GF-D8 (cell line): ENCODE measurements at places on chromosomes 16 and 17.

GRCh38 chr16:70696952-70697593 lies 11.2 kb upstream of the MTSS2 start:
- peak; percentile 72 for DNase-seq

GRCh38 chr16:30000735-30001631 lies 4.9 kb downstream of the INO80E start:
- no peak for DNase-seq

GRCh38 chr17:10777131-10777807 lies 26.6 kb downstream of the TMEM238L start:
- DNase-seq: no peak

- DNase-seq: no peak
Measured at GRCh38 chr16:69701452-69701851, 24.9 kb downstream of the NQO1 start.

DNA sequence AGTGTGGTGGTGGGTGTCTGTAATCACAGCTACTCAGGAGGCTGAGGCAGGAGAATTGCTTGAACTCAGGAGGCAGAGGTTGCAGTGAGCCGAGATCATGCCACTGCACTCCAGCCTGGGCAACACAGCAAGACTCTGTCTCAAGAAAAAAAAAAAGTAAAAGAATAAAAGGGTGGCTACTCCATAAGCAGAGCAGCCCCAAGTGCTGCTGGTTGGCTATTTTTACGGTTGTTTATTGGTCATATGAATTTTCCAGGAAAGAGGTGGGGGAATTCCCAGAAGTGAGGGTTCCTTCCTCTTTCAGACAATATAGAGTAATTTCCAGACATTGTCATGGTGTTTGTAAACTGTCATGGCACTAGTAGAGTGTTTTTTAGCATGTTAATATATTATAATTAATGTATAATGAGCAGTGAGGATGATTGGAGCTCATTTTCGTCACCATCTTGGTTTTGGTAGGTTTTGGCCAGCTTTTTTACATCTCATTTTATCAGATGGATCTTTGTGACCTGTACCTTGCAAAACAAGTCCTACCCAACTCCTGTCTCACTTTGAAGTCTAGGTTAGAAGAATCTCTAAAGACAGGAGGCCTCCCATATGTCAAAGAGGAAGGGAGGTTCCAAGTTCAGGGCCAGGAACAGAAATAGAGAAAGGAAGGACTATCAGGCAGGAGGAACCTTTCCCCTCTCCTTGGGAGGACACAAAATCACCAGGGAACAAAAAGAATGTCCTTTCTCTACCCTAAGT lies 39.1 kb downstream of the HOXB1 start:
- peak; percentile 58 for DNase-seq

- DNase-seq: no peak
Measured at GRCh38 chr17:80456465-80457235, 19.8 kb downstream of the NPTX1 start.

DNA sequence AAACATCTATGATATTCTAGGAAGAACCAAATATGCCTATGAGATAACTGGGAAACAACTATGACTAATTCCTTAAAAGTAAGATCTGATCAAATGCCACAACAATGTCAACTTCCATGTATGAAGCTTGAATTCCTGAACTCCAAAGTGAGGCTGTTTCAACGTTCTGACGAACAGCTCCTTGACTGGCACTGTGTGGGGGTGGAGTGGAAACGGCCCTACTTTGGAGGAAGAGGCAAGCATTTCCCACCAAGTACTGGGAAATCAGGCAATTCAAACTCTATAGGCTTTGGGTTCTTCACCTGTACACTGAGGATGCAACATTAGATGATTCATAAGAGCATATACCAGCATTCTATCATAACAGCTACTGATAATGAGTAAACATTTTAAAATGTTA lies 187.2 kb downstream of the CDK5R1 start:
- DNase-seq: no peak

DNA sequence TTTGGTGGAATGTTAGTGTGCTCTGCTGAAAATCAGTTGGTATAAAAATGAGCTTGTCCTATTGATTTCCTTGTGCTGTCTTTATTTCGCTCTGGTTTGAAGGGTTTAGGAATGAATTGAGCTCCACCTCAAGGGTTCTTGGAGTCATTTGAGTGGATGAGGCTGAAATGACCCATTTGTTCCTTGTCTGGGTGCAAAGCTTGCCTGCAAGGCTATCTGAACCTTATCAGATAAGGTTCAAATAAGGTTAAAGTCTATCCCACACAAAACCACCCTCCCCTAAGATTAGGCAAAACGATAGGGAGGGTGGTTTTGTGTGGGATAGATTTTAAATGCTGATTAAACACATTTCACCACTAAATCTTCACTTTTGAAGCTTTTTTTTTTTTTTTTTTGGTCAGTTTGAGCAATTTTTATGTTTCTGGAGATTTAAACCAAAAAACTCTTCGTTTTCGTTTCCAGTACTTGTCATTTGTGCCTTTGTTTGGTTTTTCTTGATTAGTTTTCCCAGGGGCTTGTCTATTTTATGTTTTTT lies 62.7 kb downstream of the ARHGAP44 start:
- no peak for DNase-seq

GRCh38 chr17:20063665-20064648 lies 54.8 kb downstream of the SPECC1 start:
- peak; percentile 41 for DNase-seq

- DNase-seq: no peak
Measured at GRCh38 chr17:18257268-18257981, 1.1 kb downstream of the FLII start.

- DNase-seq: no peak
Measured at GRCh38 chr16:26497896-26498295, 568.8 kb upstream of the C16orf82 start.

- no peak for DNase-seq
Measured at GRCh38 chr17:17413821-17414220, 63.0 kb upstream of the MED9 start.

DNA sequence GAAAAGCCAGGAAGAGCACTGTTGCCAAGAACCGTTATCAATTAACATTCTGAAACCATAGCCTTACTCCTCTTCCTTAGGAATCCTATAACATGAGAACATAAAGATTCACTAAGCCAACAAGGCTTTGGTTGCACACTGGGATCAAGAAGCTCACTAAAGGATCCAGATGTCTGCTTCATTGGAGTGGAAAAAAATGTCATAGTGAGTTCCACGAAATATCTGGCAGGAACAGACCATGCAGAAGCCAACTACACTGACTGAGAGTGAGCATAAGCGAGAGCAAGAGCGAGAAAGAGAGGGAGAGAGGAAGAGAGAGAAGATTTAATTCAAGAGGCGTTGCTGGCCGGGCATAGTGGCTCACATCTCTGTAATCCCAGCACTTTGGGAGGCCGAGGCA lies 13.4 kb upstream of the MEIOC start:
- no peak for DNase-seq

DNA sequence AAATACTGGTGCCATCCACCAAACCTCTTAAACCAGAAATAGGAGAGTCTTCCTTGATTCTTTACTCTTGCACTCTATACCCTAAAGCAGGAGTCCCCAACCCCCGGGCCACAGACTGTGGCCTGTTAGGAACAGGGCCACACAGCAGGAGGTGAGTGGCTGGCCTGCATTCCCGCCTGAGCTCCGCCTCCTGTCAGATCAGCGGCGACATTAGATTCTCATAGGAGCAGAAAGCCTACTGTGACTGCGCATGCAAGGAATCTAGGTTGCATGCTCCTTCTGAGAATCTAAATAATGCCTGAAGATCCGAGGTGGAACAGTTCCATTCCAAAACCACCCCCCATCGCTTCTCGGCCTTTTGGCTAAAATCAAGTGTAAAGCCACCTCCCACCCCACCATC lies 30.3 kb upstream of the SRCIN1 start:
- no peak for DNase-seq

DNA sequence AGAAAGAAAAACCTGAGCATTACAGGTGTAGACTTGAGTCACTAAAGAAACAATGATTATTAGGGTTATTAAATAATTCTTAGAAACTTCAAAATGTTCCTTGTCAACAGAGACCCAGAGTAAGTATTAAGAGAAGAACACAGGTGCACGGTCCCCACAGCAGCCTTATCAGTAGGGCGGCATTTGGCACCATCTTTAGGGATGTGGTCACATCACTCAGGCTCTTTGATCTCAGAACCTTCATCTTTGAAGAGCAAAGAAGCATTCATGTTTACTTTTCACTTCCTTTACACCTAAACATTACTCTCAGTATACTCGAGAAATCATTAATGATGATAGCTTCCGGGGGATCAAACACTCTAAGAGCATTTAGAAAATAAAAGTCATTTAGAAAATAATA lies 928.7 kb downstream of the KCNJ2 start:
- no peak for DNase-seq

GRCh38 chr17:15946611-15947120 lies 1.7 kb downstream of the ADORA2B start:
- DNase-seq: no peak

GRCh38 chr17:27810902-27811557 lies 10.7 kb upstream of the NOS2 start:
- DNase-seq: no peak

DNA sequence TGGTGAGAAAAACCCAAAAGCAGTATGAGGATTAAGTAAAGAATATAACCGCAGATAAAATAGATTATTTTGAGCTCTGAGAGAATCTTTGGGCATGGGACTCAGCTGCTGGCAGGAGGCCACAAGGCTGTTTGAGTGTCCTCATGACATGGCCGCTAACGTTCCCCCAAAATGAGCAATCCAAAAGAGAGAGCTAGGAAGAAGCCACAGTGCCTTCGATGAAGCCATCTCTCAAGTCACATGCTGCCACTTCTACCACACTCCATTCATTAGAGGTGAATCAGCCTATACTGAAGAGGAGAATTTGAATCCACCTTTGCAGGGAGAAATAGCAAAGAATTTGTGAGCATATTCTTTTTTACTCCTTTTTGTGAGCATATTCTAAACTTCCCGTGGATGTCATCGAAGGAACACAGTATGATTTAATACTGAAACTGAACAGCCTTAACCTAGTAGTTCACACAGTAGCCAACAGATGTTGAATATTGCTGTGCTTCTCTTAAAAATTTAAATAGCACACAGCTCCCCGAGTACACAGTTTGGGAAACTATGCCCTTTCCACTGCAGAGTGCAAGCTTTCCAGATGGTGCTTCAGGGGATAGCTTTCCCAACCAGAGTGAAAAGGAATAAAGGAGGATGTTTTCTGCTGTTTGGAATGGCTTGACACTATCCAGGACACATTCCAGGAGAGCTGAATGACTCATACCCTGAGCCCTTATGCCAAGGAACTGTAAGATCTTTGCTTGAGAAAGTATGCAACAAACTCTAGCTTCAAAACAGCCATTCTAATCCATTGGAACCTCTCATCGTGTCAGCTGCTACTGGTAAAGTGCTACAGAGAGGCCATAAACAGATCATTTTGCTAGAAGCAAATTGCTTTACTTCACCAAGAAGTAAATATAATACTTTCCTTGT lies 33.9 kb downstream of the ANKFY1 start:
- DNase-seq: no peak

DNA sequence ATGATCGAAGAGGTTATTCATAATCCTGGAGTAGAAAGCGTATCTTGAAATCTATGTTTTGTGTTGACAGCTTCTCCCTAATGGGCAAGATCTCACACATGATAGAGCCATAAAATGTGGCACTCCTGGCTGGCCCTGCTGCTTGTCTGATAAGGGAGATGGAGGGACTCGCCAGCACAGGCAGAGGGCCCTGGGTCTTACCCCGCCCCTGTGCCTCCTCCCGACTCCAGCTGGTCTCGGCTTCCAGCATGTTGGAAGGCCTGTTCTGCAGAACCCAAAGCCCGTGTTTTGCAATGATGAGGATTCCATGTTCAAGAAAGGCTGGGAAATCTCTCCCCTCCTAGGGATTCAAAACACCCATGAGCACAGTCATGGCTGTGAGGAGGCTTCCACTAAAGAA lies 106.7 kb upstream of the SDK2 start:
- DNase-seq: no peak

DNA sequence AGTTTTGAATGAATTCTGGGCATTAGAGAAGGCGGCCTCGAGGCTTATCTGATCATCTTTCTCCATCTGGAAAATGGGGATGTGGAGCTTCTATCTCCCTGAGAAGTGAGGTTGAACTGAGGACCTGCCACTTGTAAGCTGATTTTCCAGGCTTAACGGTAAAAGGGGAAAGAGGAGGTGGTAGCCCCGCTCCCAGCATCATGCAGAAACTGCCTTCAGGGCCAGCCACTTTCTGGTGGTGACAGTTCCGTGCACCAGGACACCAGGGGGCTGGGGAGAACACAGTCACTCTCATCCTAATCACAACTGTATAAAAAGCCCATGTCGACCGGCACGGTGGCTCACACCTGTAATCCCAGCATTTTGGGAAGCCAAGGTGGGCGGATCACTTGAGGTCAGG lies 20.9 kb upstream of the CPSF4L start:
- no peak for DNase-seq

- DNase-seq: no peak
Measured at GRCh38 chr16:12930881-12931280, 29.5 kb downstream of the SHISA9 start.

DNA sequence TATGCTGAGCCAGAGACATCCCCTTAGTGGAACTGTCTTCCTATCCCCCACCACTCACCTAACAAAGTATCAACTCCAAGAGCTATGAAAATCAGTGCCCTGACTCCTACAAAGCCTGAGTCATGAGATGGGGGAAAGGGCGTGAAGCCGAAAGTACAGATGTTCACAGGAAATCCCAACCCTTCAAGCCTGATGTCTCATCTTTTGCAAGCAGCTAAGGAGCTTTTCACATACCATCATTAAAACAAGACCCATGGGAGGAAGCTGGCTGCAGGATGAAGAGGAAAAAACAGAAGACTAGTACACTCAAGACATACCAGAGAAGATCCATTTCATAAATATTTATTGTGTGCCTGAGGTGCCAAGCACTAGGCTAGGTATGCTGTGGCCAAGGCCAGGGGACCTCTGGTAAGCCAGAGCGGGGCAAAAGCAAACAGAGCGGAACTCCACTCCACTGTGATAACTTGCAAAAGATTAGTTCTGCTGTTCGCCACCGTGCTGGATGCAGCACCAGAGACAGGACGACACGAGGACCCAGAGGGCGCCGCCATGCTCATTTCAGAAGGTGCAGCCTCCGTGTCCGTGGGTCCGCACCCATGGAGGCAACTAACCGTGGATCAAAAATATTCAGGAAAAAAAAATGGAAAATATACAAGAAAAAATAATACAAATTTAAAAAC lies 4.5 kb upstream of the MNT start:
- no peak for DNase-seq

DNA sequence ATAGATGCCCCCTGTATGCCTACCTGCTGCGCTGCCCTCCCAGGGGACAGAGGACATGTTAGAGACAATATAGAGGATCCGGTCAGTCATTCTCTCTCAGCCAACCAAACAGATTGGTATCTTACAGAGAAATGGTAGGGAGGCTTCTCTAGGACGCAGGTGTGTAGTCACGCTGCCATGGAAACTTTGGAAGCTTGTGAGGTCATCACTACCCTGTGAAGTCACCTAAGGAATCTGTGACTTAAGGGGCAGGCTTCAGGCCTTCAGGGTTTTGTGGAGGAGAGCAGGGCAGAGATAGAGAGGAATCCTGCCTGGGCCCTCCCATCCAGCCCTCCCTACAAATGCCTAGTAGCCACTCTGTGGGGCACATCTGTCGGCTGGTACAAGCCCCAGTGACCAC lies at the start of gene DPEP2NB:
Gene DPEP2NB (minus strand): TSS at position 231 of the 400 bp plus-strand sequence. CDS start 141 bp downstream, at position 90.
- DNase-seq: no peak

- DNase-seq: no peak
Measured at GRCh38 chr16:19186408-19186807, 18.4 kb downstream of the SYT17 start.
